MM.1S (cell line): ENCODE measurements at places on chromosomes 12 and 14.

GRCh38 chr14:33972583-33973081, 21.8 kb upstream of the EGLN3 start:
- no peak overlapping the region for H3K4me3 ChIP-seq
- no peaks in the 10 kb centered on the region for H3K27me3 ChIP-seq

DNA sequence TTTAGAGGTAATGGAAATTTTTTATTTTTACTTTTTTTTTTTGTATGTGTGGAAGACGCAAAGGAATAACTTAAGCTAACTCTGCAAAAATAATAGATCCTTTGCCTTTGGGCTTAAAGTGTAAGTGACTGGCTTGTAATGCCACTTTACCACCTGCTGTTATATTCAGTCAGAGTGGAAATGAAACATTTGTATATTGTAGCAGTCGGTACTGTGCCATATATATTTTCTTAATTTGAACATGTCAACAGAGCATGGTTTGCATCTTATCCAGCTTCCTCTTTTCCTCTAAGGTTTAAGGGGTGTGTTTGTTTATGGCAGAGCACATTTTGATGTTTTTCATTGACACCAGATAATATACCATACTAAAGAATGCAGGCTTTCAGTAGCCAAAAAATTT, 176.6 kb downstream of the TRHDE start:
- no peaks in the 10 kb centered on the region for H3K36me3 ChIP-seq
- H3K27ac ChIP-seq, result no peak overlapping the region
- H3K4me3 ChIP-seq, result no peak overlapping the region
- no peaks in the 10 kb centered on the region for H3K27me3 ChIP-seq
- no peak for DNase-seq
- H3K4me1 ChIP-seq, result no peaks in the 10 kb centered on the region

- DNase-seq, result no peak
- no peaks in the 10 kb centered on the region for H3K4me1 ChIP-seq
- no peaks in the 10 kb centered on the region for H3K27me3 ChIP-seq
- no peaks in the 10 kb centered on the region for H3K36me3 ChIP-seq
- no peak overlapping the region for H3K4me3 ChIP-seq
Observed at GRCh38 chr12:1497161-1497560, 97.2 kb downstream of the FBXL14 start.

GRCh38 chr14:102461490-102462338, 47.9 kb downstream of the ANKRD9 start:
- no peak overlapping the region for H3K4me3 ChIP-seq
- no peaks in the 10 kb centered on the region for H3K4me1 ChIP-seq
- H3K27me3 ChIP-seq, result no peaks in the 10 kb centered on the region
- no peaks in the 10 kb centered on the region for H3K36me3 ChIP-seq
- no peak overlapping the region for H3K27ac ChIP-seq

- H3K4me1 ChIP-seq, result no peaks in the 10 kb centered on the region
- H3K36me3 ChIP-seq, result no peaks in the 10 kb centered on the region
- H3K4me3 ChIP-seq, result no peak overlapping the region
- DNase-seq, result no peak
Observed at GRCh38 chr14:61609191-61609843, 86.0 kb upstream of the HIF1A start.
